Activated CD4-positive, alpha-beta T cell treated with anti-CD3 and anti-CD28 coated beads, Interleukin-2, amount 50 U/mL, for 48 hours (primary cell): ENCODE measurements at places on chromosomes 13 and 19.

- DNase-seq = no peak
Measured at GRCh38 chr13:86765462-86765861, 905.7 kb upstream of the SLITRK5 start.

GRCh38 chr19:34269489-34269888 lies 15.1 kb downstream of the GARRE1 start:
- no peak for DNase-seq

GRCh38 chr13:45876781-45877180 lies 25.2 kb upstream of the SIAH3 start:
- DNase-seq = no peak

DNA sequence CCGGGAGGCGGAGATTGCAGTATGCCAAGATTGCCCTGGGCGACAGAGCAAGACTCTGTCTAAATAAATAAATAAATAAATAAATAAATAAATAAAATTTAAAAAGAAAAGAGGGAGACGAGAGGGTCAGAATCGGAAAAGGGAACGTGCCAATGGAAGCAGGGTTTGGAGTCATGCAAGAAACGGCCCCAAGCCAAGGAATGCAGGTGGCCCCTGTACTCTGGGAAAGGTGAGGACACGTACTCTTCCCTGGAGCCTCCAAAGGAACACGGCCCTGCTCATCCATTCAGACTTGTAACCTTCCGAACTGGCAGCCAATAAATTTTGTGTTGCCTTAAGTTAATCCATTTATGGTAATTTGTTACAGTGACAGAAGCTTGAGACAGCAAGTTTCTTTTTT lies 19.9 kb upstream of the PNMA8C start:
- DNase-seq = no peak

GRCh38 chr13:53069800-53070199 lies 41.2 kb downstream of the OLFM4 start:
- no peak for DNase-seq

DNA sequence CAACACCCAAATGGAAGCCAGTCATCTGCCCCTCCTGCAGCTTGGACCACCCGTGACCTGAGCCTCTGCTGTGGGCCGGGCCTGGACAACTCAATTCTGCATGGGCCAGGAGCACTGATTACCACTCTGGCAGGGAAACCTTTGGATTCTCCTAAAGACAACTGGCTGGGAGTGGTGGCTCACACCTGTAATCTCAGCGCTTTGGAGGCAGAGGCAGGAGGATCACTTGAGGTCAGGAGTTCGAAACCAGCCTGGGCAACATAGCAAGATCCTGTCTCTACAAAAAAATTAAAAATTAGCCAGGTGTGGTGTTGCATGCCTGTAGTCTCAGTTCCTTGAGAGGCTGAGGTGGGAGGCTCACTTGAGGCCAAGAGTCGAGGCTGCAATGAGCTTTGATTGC lies 6.5 kb downstream of the EPS15L1 start:
- DNase-seq = no peak

DNA sequence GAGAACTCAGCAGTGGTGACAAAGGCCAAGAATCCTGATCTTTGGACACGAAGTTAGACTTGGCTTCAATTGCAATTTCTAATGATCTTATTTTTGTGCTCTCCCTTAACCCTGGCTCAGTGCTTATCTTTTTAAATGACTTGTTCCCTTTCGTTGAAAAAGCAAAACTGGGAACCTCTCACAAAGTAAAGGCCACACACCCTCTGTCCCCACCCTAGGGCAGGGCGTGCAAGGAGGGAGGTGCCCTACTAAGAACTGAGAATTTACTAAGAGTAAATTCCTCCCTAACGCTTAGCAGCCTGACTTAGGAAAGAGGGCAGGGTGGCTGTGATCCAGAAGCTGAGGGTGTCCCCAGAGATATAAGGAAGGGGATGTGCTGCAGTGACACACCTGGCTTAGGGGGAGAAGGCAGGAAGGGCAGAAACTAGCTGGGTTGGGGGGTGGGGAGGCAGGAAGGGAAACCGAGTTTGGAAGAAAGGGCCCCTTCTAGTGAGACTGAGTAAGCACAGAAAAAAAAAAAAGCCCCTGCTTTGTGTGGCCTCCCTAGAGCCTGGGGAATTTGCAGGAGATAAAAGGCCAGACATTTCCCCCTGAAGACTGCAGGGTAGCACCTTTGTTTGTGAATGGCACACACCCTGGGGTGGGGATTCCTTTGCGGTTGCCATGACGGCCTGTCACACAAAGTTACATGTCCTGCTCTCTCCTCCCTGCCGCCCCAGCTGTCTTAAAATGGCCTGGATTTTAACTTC lies 435.1 kb downstream of the EFNB2 start:
- DNase-seq = no peak

DNA sequence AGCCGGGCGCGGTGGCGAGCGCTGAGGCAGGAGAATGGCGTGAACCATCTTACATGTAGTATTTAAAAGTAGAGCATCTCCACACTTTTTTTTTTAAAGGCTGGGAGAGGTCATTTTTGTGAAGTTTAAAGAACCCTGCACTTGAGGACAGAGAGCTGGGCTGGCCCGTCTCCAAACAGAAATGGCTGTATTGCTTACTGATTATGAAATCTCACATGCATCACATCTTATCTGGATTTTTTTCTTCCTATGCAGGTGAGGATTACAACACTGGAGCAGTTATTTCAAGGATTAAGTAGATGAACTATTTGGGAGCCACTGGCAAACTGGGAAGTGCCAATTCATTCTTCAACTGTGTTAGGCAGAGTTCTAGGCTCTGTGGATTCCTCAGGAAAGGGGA lies 59.5 kb downstream of the TEX26 start:
- no peak for DNase-seq

- DNase-seq = no peak
Measured at GRCh38 chr13:27104606-27105005, 67.0 kb downstream of the USP12 start.

DNA sequence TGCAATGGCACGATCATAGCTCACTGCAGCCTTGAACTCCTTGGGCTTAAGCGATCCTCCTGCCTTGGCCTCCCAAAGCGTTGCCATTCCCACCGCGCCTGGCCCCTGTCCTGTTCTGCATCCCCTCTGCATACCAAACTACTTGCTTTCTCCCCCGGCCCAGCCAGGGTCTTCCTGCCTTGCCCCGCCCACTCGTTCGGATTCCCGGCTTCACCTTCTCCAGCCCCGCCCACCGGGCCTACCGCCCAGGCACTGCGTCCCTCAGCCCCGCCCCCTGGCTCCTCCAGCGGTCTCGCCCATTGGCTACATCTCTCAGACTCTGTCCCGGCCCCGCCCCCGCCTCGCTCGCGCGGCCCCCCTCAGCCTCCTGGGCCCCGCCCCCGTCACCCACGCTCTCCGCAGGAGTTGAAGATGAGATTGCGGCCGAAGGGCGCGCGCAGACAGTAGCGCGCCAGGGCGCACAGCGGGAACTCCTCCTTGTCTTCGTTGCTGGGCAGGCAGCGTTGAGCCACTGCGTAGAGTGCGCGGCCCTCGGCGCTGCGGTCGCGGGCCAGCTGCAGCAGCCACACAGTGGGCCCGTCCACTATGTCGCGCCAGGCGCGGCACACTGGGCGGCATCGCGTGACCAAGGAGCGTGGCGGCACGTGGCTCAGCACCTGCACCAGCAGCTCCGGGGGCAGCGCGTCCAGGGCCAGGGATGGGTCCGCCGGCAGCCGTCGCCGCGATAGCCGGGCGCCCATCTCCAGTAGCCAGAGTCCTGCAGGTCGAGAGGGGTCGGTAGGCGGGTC lies 19.0 kb downstream of the MRPS12 start:
- DNase-seq = peak; percentile 90

DNA sequence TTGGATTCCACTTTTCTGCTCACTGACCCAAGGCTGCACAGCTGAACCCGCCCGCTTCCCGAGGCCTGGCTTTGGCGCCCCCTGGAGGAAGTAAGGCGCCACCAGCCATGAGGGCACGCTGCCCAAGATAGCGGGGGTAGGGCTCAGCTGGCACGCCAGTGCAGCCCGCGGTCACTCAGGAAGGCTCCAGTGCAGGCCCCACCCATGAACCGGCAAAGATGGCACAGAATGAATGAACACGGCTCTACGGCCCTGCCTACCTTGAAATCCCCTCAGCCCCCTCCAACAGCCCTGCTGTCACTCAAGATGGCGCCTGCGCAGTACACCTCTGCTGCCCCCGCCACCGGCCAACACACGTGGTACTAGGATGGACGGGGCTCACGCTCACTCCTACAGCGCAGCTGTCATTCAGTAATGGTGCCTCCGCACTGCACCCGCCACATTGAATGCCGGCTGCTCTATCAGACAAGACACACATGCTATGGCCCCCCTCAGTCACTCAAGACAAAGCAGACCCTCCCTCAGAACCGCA lies 3.0 kb downstream of the PEG3 start:
- DNase-seq = no peak

DNA sequence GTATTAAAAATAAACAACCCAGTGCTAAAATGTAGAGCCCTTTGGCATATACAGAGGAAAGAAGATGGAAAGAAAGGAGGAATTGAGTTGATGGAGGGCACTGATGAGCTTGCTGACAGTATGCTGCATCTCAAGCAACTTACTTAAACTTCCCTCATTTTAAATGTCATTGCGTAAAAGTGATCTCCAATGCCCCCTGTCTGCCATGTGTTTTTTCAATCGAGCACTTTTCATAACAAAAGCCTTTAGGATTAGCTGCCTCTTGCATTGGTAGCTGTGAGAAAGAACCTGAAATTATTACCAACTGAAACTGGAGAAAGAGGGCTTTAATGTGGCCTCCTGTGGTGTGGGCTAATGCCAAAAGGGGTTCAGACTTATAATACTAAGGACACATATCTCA lies 541.6 kb downstream of the SUCLA2 start:
- no peak for DNase-seq

DNA sequence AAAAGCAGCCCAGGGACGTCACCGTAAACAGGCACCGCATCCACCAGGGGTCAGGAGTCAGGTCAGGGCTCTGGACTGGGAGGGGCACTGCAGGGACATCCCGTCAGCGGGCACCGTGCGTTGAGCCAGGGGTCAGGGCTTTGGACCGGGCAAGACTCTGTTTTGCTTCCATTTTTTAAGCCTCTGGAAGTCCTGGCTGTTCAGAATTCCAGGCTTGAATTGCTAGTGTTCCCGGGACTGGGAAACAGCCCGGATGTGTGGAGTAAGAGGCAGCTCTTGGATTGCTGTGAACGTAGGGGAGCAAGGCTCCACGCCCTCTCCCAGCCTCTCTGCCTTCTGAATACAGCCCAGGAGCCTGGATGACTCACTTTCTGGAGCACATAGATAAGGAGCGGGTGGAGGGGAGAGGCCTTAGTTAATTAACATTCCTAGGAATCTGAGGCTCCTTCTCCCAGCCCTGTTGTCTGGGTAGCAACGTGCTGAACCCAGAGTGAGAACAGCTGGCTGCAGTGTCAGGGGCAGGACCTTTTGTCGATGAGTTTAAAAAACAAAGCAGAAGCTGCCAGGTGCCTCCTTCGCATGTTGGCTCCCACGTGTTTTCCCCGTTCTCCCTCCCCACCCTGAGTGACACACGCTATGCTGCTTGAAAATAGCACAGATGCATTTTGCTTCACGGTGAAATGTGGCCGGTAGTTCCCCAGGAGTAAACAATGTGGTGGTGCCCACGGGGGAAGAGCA lies 21.9 kb downstream of the ATP11A start:
- DNase-seq = no peak

DNA sequence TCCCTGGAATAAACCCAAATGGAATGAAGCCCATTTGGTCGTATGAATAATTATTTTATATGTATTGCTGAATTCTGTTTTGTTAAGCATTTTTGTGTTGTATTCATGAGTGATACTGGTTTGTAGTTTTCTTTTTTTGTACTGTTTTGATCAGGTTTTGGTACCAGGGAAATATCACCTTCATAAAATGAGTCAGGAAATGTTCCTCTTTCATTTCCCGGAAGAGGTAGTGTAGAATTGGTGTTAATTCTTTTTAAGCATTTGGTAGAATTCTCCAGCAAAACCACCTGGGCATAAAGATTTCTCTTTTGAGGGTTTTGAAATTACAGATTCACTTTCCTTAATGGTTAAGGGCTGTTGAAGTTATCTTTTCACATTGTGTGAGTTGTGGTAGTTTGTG lies 13.3 kb downstream of the SPATA13 start:
- no peak for DNase-seq

DNA sequence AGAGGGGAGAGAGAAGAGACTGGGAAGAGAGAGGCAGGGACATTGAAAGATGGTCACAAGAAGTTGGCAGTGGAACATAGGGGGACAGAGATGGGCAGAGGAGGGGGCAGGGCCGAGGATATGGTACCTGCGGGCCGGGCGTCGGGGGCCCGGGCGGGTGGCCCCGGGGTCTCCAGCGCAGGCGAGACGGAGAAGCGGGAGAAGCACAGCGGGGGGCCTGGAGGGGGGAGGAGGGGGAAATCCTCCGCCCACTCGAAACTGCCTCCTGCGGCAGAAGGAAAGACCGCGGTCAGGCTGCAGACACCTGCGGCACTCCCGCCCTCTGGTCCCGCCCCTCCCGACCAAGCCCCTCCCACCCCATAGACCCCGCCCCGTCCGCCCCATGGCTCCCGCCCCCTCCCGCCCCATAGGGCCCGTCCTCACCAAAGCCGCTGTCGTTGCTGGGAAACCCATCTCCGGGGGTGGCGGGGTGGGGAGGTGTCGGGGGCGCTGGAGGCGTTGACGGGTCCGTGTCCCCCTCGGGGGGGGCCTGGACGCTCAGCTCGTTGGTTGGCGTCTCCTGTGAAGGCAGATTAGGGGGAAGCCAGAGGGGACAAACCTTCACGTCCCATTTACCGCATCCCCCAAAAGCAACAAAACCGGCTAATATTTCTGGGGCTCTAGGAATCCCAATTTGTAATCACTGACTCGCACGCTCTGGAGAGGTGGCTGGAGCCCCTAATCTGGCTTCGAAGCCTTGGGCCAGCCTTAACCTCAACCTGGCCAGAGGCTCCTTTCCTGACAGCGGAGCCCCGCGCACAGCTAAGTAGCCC lies 20.4 kb downstream of the LMTK3 start:
- peak; percentile 50 for DNase-seq

GRCh38 chr19:18611327-18612050 lies 1.2 kb upstream of the TMEM59L start:
- no peak for DNase-seq

DNA sequence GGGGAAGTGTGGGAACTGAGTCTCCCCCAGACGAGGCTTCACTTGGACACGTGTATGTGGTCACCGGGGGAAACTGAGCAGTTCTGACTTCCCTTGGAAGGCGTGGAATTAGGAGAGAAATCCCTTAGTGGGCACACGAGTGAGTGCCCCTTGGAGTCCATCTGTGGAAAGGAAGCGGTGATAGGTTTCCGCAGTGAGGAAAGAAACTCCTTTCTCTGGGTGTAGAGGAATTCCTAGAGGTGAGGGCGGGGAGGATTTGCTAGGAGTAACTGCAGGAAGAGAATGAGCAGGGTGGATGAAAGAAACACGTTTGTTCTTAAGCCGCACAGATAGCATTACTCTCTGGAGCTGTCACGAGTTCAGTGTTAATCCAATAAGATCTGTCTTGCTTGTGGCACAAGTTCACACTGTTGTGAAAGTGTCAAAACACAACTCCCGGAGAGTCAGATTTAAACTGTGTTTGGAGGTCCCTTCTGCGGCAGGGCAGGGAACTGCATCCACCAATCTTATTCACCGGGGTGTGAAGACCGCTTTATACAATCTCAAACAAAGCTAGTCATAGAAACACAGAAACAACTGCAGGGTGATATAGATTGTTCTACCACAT lies 1.2 kb downstream of the KL start:
- DNase-seq = peak; percentile 46
